ENCODE measurements at places on chromosomes 12 and 14.

DNA sequence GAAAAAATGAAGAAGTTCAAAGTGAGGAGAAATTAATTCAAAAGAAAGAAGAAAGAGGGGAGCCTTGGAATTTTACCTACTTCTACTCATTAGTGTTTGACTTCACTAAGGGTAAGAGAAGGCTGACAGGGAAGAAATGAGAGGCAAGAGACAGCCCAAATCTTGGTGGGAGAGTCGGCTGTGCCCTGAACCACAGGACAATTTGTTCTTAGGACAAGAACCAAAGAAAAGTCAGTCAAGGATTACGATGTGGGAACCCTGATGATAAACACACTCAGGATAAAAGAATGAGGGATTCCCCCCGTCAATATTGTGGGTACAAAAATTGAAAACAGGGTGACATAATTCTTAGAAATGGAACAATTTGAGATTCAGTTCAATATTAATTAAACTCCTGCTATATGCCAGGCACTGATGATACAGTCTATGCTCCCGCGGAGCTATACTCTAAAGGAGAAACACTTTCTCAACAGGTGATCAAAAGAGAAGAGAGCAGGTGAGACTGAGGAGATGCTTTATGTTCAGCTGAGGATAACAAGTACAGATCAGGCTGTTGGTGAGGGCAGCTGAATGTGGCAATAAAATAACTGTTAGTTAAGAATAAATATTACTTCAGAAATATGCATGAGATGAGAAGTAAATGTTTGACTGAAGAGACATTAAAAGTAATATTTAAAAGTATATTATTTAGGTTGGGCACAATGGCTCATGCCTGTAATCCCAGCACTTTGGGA, 175.4 kb downstream of the SLC25A21 start:
- DNase-seq = no peak

- DNase-seq = no peak
Measured at GRCh38 chr12:13304924-13305323, 108.4 kb downstream of the EMP1 start.

DNA sequence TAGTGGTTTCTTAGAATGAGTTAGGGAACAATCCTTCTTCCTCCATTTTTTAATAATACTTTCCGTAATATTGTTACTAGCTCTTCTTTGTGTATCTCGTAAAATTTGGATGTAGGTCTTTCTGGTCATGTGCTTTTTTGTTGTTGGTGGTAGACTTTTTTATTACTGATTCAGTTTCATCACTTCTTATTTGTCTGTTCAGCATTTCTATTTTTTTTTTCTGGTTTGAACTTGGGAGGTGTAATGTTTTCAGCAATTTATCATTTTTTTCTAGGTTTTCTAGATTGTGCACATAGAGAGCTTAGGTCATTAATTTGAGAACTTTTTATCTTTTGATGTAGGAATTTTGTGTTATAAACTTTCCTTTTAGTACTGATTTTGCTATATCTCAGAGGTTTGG, 1299.9 kb downstream of the FSCB start:
- no peak for DNase-seq

DNA sequence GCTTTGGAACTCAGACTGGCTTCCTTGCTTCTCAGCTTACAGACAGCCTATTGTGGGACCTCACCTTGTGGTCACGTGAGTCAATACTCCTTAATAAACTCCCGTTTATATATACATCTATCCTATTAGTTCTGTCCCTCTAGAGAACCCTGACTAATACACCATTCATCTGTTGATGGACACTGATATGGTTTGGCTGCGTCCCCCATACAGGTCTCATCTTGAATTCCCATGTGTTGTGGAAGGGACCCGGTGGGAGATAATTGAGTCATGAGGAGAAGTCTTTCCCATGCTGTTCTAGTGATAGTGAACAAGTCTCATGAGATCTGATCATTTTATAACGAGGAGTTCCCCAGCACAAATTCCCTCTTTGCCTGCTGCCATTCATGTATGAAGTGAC, 57.0 kb downstream of the OTOGL start:
- DNase-seq = no peak

- no peak for DNase-seq
Measured at GRCh38 chr12:48151103-48151771, 6.1 kb downstream of the ASB8 start.

GRCh38 chr14:102560458-102561261, 31.8 kb upstream of the RCOR1 start:
- peak; percentile 88 for DNase-seq

GRCh38 chr14:92956961-92957360, 34.0 kb downstream of the CHGA start:
- DNase-seq = no peak

DNA sequence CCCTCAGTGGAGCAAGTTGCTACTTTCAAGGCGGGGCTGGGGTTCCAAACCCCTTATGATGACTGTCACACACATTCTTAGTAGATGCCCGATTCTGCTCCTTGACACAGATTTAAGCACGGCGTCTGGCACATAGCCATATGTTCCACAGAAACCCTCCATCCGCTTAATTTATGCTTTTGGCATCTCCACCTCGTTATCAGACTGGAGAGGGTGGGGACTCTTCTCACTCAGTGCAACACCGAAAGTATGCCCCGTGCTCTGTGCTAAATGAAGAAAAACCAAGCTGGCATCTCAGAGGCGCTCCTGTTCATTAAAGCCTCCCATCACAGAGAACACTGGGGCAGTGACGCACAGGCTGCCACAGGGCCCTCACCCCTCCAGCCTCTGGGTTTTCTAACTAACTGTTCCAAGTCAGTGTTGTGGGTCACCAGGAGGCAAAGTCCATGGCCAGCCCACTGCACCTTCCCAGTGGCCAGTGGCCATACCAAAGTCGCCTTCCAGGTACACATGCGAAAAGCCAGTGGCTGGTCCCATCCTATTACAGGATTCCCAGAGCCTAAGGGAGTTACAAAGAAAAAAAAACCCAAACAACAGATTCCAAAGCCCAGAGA, 27.3 kb downstream of the CCDC88C start:
- DNase-seq = no peak

GRCh38 chr14:75993567-75994041, 8.0 kb downstream of the IFT43 start:
- DNase-seq = peak; percentile 48

- no peak for DNase-seq
Measured at GRCh38 chr12:42565633-42566032, 23.9 kb downstream of the PRICKLE1 start.

GRCh38 chr14:35398071-35398584, 6.4 kb downstream of the NFKBIA start:
- DNase-seq = no peak

DNA sequence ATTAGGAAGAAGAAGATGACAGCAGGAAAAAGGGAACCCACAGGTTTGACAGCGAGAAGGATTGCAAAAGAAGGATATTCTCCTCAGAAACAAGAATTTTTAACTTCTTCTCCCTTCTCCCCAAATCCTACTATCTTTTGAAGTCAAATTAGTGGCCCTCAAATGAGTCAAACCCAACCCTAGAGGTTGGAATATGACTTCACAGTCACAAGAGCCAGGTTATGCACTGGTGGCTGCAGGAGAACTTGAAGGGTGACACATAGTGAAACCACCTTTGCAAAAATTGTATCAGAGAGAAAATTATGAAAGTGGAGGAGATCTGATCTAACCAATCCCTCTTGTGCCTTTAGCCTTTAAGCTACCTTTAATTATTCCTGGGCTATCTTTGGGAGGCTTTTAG, 386.2 kb upstream of the CCDC196 start:
- no peak for DNase-seq

GRCh38 chr14:65173973-65174693, 71.8 kb upstream of the MAX start:
- no peak for DNase-seq

- no peak for DNase-seq
Measured at GRCh38 chr12:70842136-70842535, 78.4 kb downstream of the PTPRR start.

- no peak for DNase-seq
Measured at GRCh38 chr14:70770490-70770889, 38.8 kb downstream of the MAP3K9 start.

- no peak for DNase-seq
Measured at GRCh38 chr12:3571724-3572123, 80.7 kb downstream of the PRMT8 start.

DNA sequence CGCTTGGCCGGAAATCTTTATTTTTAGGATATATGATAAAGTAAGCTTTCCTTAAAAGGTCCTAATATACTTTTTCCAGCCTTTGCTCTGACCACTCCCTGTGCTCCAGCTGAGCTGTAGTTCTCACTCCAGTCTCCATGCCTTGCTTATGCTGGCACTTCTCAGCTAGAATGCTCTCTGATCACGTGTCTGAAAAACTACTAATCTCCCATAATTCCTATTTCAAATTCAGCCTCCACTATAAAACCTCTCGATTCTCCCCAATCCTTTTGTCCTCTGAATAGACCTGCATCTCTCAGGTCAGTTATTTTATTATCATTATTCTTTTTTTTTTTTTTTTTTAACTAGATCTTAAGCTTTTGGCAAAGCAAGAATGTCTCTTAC, 3.7 kb downstream of the BIN2 start:
- DNase-seq = no peak

DNA sequence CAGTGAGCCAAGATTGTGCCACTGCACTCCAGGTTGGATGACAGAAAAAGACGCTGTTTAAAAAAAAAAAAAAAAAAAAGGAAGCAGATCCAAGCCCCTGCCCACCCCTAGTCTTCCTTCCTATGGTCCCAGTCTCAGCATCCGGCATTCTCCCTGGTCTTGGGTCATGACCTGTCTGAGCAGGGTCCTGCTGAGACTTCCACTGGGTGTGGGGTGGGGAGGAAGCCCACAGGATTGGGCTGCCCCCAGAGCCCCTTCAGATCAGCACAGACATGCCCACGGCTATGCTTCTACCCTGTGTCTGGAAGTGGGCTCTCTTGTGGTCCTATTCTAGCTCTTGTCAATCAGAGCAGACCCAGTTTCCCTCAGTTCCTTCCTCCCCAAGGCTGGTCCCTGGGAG, 12.6 kb upstream of the PLEK2 start:
- no peak for DNase-seq

DNA sequence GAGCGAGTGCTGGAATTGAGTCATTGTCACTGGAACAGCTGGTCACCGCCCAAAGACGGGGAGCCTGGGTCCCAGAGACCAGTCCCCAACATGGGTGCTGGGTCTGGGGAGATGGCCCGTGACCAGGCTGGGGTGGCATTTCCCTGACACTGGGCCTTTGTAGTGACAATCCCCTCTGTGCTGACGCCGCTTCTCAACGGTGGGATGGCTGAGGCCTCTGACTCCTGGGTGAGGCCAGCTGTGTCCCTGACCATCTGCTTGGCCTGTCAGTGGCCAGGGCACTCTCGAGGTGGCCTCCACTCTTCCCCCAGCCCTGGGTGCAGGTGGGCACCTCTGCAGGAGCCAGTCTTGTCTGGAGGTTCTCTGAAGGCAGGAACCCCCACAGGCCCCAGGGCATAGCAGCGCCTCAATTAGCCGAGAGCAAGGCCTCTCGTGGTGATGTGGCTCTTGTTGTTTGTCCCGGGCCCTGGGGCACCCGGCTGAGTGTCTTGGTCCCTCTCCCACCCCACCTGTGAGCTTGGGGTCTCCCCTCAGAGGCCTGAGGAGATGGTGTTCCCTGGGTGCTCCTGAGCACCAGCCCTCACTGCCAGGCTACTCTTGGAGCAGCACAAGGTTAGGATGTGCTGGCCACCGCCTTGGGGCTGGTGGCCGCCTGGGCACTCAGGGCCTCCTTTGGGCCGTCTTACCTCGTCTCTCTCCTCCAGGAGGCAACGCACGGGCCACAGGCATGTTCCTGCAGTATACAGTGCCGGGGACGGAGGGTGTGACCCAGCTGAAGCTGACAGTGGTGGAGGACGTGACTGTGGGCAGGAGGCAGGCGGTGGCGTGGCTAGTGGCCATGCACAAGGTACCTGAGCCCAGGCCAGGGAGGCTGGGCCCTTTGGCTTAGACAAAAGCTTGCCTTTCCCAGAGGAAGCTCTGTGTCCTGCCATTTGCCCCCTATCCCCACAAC, 16.6 kb downstream of the ZFYVE21 start:
- DNase-seq = no peak

DNA sequence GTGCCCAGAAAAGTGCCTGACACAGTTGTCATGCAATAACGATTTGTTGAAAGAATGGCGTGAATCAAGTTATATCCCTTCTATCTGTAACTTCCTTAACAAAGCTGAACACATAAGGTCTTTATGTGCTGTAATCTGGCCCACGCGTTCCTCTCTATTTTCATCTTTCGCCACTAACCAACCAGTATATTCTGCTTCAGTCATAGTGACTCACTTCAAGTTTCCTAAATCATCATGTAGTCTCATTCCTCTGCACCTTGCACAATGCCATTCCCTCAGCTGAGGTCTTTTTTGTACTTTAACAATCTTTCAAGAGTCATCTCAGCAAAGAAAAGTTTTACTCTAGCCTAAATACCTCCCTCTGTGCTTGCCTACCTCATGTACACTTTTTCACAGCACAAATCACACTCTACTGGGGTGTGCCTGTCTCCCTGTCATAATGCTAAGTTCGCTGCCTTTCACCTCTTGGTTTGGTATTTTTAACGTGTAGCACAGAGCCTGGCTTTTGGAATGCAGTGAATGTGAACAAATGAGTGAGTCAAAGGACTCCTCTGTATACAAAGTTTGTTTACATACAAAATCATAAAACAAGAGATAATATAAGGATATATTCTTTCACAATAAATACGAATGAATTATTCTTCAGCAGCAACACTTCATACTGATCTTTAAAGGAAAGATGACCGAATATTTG, 2.9 kb upstream of the CMAS start:
- DNase-seq = no peak

DNA sequence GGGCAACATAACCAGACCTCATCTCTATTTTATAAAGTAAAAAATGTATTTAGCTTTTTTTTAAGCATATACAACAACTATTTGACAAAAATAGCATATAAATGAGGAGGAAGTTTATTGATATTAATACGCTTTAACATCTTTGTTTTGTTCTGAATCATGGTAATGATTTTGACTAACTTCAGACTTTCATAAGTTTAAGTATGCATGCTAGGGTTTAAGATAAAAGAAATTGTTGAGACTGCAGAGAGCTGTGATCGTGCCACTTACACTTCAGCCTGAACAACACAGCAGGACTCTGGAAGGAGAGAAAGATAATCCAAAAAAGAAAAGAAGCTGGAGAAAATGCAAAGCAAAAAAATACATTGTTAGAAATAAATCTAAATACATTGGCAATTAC, 87.9 kb upstream of the AEBP2 start:
- no peak for DNase-seq

- DNase-seq = peak; percentile 21
Measured at GRCh38 chr12:73935817-73936216, 601.8 kb upstream of the ATXN7L3B start.

DNA sequence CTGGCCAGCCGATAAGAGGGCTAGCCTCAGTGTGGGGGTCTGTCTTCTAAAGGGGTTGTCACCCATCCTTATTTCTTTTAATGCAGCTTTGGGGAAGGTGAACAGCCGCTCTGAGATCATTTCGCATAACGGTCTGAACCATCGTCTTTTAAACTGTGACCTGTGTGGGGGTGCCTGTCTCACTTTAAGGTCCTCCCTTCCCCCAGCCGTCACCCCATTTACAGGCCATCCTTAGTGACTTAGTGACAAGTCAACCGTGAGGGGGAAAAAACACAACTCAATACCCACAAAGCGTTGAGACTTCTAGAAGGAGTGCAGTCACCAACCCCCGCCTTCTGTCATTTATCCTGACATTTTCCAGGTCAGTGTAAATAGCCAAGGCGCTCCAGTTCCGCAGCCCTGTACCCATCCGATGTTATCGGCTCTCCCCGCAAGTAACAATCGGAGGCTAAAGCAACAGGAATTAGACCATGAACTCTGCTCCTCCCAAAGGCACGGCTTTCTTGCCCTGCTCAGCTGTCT, 505 bp upstream of the DENND5B start:
- peak; percentile 65 for DNase-seq

All from NAMALWA (cell line).